ENCODE measurements at places on chromosomes 6 and 20.

DNA sequence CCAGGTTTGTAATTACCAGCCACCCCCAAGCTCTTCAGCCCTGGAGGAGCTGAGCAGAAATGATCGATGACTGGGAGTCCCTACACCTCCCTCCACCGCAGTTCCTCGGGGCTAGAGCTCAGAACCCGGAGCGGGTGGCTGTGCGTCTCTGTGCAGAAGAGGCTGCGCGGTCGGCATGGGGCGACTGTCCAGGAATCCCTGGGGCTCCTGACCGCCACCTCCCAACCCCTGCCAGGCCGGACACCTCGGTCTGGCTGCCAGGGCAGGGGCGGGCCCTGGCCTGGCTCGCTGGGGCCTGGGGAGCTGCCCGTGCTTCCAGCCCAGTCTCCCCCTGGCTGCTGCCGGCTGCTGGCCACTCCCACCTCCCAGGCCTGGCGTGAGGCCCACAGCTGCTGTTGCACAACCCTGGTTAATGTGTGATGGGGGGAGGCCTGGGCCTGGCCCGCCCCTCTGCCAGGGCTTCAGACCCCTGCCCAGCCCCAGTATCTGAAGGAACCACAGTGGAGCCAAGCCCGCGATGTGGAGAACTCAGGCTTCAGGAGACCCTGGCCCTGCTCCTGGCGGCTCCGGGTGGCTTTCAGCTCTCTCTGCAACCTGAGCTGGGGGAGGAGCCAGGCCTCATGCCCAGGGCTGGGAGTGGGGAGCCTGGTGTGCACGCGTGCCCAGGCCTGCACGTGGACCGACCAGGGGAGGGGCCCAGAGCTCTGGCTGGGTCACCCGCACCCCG lies 1.2 kb downstream of the SLC2A4RG start:
- no peak for DNase-seq

DNA sequence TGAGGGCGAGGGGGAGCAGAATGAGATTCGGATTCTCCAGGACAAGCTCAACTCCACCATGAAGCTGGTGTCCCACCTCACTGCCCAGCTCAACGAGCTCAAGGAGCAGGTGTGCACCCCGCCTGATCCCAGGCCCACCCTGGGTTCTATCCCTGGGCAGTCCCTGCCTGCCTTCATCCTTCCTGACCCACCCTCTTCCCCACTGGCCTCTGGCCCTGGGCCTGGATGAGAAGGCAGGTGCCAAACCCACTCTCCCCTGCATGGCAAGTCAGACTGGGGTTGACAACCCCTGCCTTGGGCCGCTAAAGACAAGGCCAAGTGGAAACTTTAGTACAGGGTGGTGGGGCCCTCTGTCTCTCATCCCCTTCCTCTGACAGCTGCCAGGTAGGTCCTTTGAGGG lies 16.5 kb downstream of the UQCC2 start:
- no peak for DNase-seq

DNA sequence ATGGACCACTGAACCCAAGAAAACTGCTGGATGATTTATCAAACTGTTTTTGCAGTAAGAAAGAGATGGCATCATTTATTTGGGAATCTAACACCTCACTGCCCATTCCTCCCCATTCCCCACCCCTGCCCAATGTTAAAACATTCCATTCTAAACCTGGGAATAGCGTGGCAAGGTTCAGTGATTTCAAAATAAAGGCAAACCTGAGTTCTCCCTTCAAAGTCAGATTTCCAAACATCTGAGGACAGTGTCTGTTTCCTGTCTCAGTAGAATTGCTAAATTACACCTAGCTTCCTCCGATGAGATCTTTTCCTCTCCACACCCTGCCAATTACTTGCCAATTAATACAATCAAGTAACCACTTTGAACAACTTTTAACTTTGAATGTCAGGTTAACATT lies 127.4 kb upstream of the ARMC2 start:
- no peak for DNase-seq

DNA sequence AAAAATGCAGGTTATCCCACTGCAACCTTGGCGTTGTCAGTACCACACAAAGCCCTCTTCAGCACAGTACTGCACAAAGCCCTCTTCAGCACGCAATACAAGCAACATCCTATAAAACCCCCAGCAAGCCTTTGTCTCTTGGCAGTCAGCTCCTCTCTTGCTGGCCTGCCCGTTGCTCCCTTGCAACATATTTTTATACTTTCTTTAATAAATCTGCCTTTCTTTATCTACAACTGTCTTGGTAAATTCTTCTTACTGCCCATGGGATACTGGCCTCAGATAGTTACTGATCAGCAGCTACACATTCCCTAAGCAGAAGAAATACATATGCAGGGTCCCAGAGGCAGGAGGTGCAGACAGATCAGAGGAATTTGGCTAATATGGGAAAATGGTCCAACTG lies 70.5 kb upstream of the MAP3K4 start:
- no peak for DNase-seq

DNA sequence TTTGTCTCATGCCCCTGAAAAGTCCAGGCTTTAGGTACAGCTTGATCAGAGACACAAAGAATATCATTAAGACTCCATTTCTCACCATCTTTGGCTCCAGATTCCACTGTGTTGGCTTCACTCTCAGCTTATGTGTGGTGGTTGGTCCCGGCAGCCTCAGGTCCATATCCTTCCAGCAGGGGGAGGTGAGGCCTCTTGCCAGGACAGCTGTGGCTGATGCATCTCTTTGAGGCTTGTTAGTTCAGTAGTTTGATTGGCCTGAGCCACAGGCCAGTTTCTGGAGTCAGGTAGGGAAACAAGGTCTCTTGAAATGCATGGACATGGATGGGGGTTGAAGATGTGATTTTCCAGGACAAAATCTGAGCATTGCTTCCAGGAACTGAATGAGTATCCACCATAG lies 62.4 kb downstream of the JAG1 start:
- DNase-seq = no peak

Measured in natural killer cell treated with Interleukin-12 subunit alpha and Interleukin-12 subunit beta and Interleukin-15 and Interleukin-18, amount 100 ng/mL, for 72 hours (primary cell).